Stimulated activated CD8-positive, alpha-beta memory T cell treated with anti-CD3 and anti-CD28 coated beads, Interleukin-4, amount 100 ng/mL, for 1 hour (primary cell): ENCODE measurements at places on chromosomes 7 and 10.

DNA sequence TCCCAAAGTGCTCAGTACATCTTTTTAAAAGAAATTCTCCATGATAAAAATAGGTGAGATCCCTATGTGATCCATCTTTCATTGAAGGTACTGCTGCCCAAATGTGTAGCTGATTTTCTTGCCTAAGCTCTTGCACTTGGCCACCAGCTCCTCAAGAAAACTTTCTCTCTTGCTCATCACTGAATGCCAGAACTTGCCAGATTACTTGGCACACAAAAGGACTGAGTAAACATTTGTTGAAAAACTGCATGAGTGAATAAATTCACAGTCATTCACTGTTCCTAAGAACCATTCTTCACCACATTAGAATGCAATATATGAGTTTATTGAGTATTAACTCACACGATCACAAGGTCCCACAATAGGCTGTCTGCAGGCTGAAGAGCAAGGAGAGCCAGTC, 99.9 kb downstream of the TRIL start:
- no peak for DNase-seq

DNA sequence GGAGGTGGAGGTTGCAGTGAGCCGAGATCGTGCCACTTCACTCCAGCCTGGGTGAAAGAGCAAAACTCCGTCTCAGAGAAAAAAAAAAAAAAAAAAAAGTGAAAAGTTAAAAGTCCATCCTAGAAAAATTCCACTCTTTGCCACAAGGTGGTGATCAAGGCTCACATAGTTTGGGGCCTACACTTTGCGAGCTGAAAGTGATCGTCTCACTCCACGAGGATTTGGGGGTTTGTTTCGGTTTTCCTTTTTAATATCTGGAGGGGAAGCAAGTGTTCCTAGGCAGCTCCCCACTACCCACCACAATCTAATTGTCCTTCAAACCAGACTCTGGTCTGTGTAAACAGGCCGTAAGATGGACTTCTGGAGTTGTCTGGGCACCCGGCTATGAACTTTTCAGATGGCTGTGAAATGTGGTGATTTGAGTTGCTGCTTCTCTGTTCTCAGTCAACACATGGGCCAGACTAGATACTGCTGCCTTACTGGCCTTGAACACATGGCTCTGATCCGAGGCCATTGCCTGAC, 27.1 kb downstream of the PRLHR start:
- no peak for DNase-seq

- no peak for DNase-seq
Observed at GRCh38 chr10:73785721-73786511, 510 bp downstream of the ZSWIM8 start.

DNA sequence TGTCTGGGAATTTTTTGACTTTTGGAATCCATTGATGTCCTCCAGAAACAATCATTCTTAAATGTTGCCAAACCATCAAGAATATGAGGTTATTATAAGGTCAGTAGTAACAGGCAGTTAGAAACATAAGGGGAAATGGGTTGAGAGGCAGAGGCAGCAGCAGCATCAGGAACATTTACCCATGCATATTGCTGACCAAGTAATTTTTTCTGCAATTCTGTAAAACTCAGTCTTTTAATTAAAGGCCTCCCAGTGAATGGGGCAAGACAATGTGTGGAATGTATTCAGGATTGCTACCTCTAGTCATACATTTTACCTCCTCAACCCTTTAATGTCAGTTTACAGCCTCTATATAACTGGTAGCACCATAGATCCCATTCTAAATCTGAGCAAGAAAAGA, 66.5 kb upstream of the SKAP2 start:
- DNase-seq: no peak

GRCh38 chr7:2566348-2566889, 7.6 kb downstream of the IQCE start:
- no peak for DNase-seq

DNA sequence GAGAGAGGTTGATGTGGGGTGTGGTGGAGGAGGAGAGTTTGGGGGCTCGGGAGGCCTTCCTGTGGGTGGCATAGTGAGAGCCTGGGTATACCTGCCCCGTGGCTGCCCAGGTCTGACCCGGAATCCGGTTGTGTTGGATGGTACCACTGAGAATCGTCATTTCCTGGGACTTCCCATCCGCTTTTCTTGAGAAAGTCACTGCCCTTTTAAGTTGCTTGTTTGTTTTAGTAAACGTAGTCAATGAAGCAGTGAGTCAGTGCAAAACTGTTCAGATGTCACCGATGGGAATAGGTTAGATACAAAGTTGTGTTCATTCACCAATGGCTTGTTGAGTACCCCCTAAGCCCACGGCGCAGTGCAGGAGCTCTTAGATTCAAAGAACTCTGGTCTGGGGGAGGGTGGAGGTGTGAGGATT, 285.8 kb downstream of the CAMK1D start:
- DNase-seq: no peak

GRCh38 chr10:52541006-52541473, 227.0 kb downstream of the DKK1 start:
- no peak for DNase-seq

DNA sequence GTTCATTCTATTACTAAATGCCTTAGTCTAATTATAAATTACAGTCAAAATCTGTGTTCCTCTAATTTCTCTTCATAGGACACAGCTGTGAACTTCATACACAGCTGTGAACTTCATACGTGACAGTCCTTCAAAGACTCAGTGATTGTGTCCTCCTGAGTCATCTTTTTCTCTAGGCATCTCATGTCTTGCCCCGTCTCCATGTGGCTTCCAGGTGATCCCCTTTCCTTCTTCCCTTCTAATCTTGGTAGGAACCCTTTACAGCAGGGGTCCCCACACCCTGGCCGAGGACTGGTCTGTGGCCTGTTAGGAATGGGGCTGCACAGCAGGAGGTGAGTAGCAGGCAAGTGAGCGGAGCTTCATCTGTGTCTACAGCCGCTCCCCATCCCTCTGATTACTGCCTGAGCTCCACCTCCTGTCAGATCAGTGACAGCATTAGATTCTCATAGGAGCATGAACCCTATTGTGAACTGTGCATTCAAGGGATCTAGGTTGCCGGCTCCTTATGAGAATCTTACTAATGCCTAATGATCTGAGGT, 14.0 kb upstream of the EIF5AL1 start:
- no peak for DNase-seq

GRCh38 chr10:119919271-119919670, 26.7 kb downstream of the SEC23IP start:
- no peak for DNase-seq

DNA sequence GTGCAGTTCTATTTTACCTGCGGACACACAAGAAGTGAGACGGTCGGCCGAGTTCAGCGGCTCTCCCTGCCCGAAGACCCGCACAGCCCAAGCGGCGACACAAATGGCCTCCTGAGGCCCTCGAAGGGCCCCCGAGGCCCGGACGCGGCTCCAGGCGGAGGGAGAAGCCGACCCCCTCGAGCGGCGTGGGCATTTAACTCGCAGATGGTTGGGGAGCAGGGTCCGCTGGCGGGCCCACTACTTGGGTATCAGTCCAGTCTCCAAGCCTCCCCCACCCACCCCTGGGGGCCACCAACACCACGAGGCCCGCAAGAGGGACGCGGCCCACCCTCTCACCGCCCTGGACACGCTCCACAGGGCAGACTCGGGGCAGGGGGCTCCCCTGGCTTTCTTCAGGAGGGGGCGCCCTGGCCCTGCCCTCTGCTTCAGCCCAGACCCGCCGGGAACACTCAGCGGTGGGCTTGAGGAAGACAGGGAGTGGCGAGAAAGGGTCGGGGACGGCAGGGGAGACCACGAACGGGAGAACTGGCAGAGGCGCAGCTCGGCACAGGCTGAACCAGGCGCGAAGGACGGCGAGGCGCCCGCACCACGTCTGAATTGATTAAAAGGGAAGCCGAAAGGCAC, 1.7 kb downstream of the IGF2BP3 start:
- no peak for DNase-seq

GRCh38 chr10:46530249-46531186, 25.9 kb downstream of the GPRIN2 start:
- no peak for DNase-seq

GRCh38 chr10:22317076-22317370, 835 bp downstream of the COMMD3 start:
- DNase-seq: no peak

GRCh38 chr7:16634271-16634738, 11.2 kb downstream of the ANKMY2 start:
- no peak for DNase-seq

- no peak for DNase-seq
Observed at GRCh38 chr10:11898033-11898371, 74.8 kb downstream of the PROSER2 start.

DNA sequence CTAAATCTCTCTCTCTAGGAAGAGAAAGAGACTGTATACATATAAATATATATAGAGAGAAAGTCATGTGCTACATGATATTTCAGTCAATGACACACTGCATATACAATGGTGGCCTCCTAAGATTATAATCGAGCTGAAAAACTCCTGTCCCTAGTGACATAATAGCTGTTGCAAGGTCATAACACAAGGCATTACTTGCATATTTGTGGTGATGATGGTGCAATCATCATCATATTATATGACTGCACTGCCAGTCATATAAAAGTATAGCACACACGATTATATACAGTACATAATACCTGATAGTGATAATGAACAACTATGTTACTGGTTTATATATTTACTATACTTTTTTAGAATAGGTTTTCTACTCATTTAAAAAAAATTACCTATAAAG, 316.7 kb downstream of the FGFR2 start:
- no peak for DNase-seq

- DNase-seq: no peak
Observed at GRCh38 chr7:142443216-142444010, 185.6 kb upstream of the PRSS58 start.

DNA sequence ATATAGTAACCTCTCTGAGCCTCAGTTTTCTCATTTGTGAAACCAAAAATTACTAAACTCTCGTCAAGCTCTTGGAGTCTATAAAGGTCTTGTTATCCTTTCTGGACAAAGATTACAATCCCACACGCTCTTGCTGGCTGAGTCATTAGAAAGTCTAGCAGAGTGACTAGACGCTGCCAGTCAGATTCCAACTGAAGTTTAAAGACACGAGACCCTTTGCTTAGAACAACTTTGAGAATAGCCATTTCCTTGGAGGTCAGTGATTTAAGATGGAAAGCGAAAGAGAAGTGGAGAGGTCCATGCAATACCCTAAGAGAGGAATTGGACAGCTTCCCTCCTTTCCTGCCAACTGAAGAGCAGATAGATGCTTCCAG, 119.5 kb downstream of the APBB1IP start:
- DNase-seq: no peak

DNA sequence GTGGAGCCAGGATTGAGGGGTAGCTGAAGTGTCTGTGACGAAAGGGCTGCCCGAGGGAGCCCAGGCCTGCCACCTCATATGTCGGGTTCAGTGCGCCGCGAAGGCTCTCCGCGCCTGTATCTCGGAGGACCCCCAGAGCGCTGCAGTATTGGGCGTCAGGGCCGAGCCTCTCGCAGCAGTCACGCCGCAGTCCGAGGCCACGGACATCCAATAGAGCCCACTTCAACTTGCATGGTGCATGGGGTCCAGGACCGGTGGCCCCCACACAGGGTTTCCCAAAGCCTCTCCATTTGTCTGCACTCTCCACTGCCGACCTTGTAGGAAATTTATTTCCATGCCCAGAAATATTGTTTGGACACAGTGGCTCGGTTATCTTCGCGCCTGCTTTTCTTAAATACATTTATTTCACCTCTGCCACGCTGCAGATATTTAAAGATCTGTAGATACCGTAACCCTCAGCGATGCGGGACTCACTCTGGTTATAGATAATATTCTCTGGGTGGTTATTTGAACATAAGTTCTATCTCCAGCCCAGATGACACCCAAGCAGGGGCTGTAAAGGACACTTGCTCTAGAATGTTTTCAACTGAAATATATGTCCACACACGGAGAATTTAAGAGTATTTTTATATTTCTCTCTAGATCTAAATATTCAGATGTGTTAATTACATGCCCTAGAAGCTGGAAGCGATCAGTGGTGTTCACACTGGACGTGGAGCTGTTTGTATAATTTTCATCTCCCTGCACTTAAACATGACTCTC, 5.1 kb upstream of the ZNF503 start:
- no peak for DNase-seq
